H1 (cell line): ENCODE measurements at places on chromosomes 12 and 14.

GRCh38 chr12:52213564-52214420 lies 19.3 kb upstream of the KRT7 start:
- no peaks in the 10 kb centered on the region for H3K4me1 ChIP-seq
- no peaks in the 10 kb centered on the region for H3K27me3 ChIP-seq
- no peaks in the 10 kb centered on the region for H3K36me3 ChIP-seq
- peak; percentile 99 for DNase-seq
- no peak overlapping the region for H3K27ac ChIP-seq

DNA sequence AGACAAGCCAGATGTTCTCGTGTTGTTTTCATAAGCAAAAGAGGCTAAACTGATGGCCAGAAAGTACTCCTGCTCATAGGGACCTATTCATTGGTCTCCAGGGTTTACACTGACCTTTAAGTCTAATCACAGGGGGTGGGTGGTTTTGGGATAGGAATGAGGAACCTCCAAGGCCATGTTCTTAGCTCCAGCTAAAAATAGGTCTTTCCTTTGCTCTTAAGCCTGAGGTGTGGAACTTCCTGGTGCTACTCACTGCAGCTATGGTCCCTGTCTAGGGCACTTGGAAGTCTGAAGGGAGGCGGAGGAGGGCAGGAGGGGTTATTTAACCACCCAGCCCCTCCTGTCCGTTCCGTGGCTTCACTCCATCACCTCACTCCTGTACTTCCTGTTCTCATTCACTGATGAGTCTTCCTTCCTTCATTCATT lies 18.6 kb downstream of the GPRC5A start:
- H3K4me1 ChIP-seq, result no peaks in the 10 kb centered on the region
- no peaks in the 10 kb centered on the region for H3K27me3 ChIP-seq
- H3K4me3 ChIP-seq, result no peak overlapping the region
- no peaks in the 10 kb centered on the region for H3K36me3 ChIP-seq

DNA sequence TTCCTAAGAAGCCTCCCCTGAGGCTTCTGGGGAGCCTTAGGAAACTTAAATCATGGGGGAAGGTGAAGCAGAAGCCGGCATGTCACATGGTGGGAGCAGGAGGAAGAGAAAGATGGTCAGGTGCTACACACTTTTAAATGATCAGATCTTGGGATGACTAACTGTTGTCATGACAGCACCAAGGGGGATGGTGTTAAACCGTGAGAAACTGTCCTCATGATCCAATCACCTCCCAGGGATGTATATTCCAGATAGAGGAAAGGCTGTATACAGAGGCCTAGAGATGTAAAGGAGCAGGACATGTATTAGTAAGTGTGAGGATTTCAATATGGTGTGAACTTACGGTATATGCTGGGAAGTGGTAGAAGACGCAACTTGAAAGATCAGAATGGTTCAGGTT lies 121.1 kb downstream of the CAND1 start:
- DNase-seq, result no peak
- H3K36me3 ChIP-seq, result no peaks in the 10 kb centered on the region
- H3K27ac ChIP-seq, result no peak overlapping the region
- peaks cover 7% of the 10 kb centered on the region for H3K4me1 ChIP-seq

GRCh38 chr12:46386877-46387629 lies 14.5 kb upstream of the SLC38A2 start:
- no peaks in the 10 kb centered on the region for H3K27me3 ChIP-seq
- no peaks in the 10 kb centered on the region for H3K36me3 ChIP-seq
- H3K4me1 ChIP-seq, result peaks cover 15% of the 10 kb centered on the region
- H3K27ac ChIP-seq, result peak overlapping the region; percentile 39
- DNase-seq, result no peak

GRCh38 chr12:93451423-93452158 lies 9.8 kb upstream of the UBE2N start:
- H3K36me3 ChIP-seq, result no peaks in the 10 kb centered on the region
- no peak overlapping the region for H3K4me3 ChIP-seq
- H3K4me1 ChIP-seq, result no peaks in the 10 kb centered on the region
